Fibroblast of villous mesenchyme (primary cell): ENCODE measurements at places on chromosomes 5 and 9. TPM values are rescaled to one million over a fixed set of nuclear protein-coding genes. Genes with fewer than 3 reads are reported as not detected.

The TMEM252 gene
- not detected in 2 replicates for total RNA-seq

The CCNI2 gene
- under 0.01 TPM in 1 of 2 replicates, not detected in the other for total RNA-seq

The BAAT gene
- total RNA-seq, result under 0.01 TPM in 1 of 2 replicates, not detected in the other

The MYOT gene
- total RNA-seq, result not detected in 2 replicates

The F2RL2 gene
- total RNA-seq, result 29.8 and 43.2 TPM in 2 replicates

The PRPF4 gene
- 21.3 and 36.3 TPM in 2 replicates for total RNA-seq

The SHOC1 gene
- total RNA-seq, result under 0.01 TPM in 1 of 2 replicates, not detected in the other

The PKN3 gene
- total RNA-seq, result 2.6 and 3.5 TPM in 2 replicates

The GGTA1 gene
- total RNA-seq, result not detected in 2 replicates

The SH3TC2 gene
- 3.9 and 13.4 TPM in 2 replicates for total RNA-seq

The GABRG2 gene
- under 0.01 TPM in 2 replicates for total RNA-seq

The PROB1 gene
- 3.9 and 4.3 TPM in 2 replicates for total RNA-seq

The HRH2 gene
- not detected in 2 replicates for total RNA-seq

The GPR150 gene
- total RNA-seq, result 0.32 and 0.43 TPM in 2 replicates

The IFNA2 gene
- not detected in 2 replicates for total RNA-seq

The SPDL1 gene
- 25.4 and 44.0 TPM in 2 replicates for total RNA-seq

The HACD4 gene
- total RNA-seq, result 10.0 and 22.0 TPM in 2 replicates

The CSF2 gene
- 0.43 TPM in 1 of 2 replicates, not detected in the other for total RNA-seq

The CDKN2A gene
- 20.7 and 32.5 TPM in 2 replicates for total RNA-seq

The GARIN3 gene
- not detected in 2 replicates for total RNA-seq

The EIF4E1B gene
- total RNA-seq, result not detected in 2 replicates

The PIP5K1B gene
- total RNA-seq, result under 0.01 TPM in 2 replicates

The TICAM2 gene
- total RNA-seq, result 6.9 and 7.1 TPM in 2 replicates

The C9orf57 gene
- not detected in 2 replicates for total RNA-seq

The ARSI gene
- total RNA-seq, result 13.8 and 23.5 TPM in 2 replicates

The ANKRD55 gene
- under 0.01 and 0.32 TPM in 2 replicates for total RNA-seq

The FAM153A gene
- not detected in 2 replicates for total RNA-seq

The ADRA1B gene
- under 0.01 and 0.43 TPM in 2 replicates for total RNA-seq

The DPH7 gene
- 22.0 and 22.5 TPM in 2 replicates for total RNA-seq

The LHFPL2 gene
- 35.0 and 44.1 TPM in 2 replicates for total RNA-seq

The CAVIN4 gene
- total RNA-seq, result 0.64 and 1.3 TPM in 2 replicates

The CFAP90 gene
- total RNA-seq, result not detected in 2 replicates

The DMGDH gene
- total RNA-seq, result 4.5 and 6.9 TPM in 2 replicates

The ZFAND5 gene
- total RNA-seq, result 206 and 366 TPM in 2 replicates

The PCDHB3 gene
- 0.32 and 0.43 TPM in 2 replicates for total RNA-seq

The KIAA0825 gene
- 4.8 and 9.5 TPM in 2 replicates for total RNA-seq

The SLC45A2 gene
- under 0.01 TPM in 1 of 2 replicates, not detected in the other for total RNA-seq

The GRIN3A gene
- total RNA-seq, result not detected in 2 replicates

The PCDHAC2 gene
- total RNA-seq, result under 0.01 TPM in 2 replicates

The KIAA1958 gene
- total RNA-seq, result 1.3 and 1.7 TPM in 2 replicates

The SLC25A2 gene
- total RNA-seq, result under 0.01 and 0.64 TPM in 2 replicates
